ENCODE measurements at places on chromosomes 16 and 17.

- DNase-seq, result no peak
Observed at GRCh38 chr16:49531931-49532840, 158.6 kb downstream of the C16orf78 start.

- DNase-seq, result no peak
Observed at GRCh38 chr17:40103688-40104087, 3.3 kb upstream of the NR1D1 start.

- peak; percentile 64 for DNase-seq
Observed at GRCh38 chr17:43338886-43339516, 59.8 kb upstream of the ARL4D start.

DNA sequence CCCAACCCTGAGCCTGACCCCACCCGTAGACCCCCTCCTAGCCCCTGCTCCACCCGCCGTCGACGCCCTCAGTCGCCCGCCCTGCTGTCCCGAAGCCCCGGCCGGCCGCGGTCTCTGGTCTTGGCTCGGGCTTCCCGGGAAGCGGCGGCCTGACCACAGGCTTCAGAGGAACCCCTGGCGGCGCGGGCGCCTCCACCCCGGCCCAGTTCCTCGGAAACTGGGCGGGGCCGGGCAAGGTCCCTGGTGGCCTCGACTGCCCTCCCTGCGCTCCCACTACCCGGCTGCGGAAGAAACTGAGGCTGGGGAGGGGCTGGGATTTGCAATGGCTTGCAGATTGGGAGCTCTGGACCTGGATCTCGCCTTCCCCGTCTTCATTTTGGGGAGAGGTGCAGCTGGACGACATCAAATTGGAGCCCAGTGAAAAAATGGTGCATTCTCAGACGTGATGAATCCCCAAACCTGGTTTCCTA is 692 bp upstream of the SOCS1 start:
- DNase-seq, result peak; percentile 9

DNA sequence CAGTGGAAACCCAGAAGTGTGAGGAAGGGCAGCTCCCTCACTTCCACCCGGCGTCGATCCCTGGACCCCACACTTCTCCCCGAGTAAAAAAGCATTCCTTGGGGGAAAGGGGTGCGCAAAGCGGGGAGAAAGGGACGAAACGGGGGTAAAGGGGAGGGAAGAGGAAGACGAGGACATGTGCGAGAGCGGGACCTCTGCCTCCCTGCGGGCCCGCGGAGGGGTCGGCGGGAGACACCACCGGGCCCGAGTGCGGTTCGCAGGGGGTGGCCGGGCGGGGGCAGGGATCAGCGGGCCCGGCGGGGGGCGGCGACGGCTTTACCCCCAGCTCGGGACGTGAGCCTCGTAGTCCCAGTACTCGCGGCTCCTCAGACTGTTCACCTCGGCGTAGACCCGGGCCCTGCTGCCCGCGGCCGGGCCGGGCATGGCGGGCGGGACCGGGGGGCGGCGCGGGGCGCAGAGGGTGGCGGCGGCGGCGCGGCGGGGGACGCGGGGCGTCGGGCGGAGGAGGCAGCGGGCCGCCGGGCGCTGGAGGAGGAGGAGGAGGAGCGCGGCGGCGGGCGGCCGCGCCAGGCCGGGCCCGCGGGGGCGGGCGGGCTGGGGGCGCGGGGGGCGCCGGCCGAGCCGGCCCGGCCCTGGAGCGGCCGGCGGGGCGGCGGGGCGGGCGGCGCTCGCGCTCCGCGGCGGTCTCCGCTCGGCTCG is 443 bp downstream of the CSNK2A2 start:
- DNase-seq, result no peak

DNA sequence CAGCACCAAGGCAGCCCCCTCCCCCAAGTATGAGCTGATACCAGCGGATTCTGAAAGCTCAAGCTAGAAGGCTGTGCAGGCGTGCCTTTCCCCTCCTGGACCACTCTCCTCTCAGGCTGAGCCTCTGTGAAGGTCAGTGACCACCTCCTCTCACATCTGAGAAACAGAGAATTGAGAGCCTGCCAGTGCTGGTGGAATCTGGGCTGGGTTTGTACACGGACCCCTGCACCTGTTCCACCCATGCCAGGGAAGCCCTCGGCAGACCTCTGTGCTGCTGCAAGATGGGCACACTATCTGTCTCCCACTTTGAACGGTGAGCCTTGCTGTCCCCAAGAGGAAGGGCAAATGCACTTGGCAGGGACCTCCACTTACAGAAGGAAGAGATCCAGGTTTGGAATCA is 54.7 kb upstream of the SDK2 start:
- DNase-seq, result no peak

- no peak for DNase-seq
Observed at GRCh38 chr17:37848690-37849616, 75.3 kb upstream of the TBC1D3K start.
